ENCODE measurements at places on chromosomes 11 and 22.

- no peak for DNase-seq
These were observed 41.8 kb downstream of the TMPRSS5 start for GRCh38 chr11:113664069-113664980.

- DNase-seq: no peak
These were observed 89.7 kb downstream of the LARGE2 start for GRCh38 chr11:46012185-46012584.

DNA sequence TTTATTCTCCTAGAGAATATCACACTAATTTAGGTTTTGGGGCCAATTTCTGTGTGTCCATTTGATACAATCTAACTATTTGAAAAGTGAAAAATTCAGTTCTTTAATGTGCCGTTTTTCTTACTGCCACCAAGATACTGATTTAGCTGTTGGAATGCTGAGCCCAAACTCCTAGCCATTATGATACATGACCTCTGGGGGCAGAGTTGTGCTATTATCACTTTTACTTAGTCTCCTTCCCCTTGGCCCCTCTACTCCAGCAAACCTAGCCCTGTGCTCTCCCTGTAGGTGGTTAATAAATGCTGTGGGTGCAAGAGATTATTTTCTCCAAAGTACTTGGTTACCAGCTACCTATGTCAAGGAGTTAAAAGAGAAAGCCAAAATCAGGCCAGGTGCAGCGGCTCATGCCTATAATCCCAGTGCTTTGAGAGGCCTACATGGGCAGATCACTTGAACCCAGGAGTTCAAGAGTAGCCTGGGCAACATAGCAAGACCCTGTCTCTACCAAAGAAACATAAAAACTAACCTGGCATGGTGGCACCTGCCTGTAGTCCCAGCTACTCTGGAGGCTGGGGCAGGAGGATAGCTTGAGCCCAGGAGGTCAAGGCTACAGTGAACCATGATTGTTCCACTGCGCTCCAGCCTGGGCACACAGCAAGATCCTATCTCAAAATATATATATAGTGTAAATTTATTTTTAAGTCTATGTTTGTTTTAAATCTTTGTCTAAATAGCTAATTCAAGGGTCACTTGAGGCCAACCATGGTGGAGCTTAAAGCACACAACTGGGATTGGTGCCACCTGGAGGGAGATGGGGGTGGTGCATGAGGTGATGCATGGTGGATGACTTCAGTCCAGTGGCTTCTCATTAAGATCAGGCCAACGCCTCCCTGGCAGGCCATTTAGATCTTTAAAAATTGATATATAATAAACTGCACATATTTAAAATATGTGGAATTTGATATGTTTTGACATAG lies 193.2 kb upstream of the PLET1 start:
- DNase-seq: peak; percentile 15

DNA sequence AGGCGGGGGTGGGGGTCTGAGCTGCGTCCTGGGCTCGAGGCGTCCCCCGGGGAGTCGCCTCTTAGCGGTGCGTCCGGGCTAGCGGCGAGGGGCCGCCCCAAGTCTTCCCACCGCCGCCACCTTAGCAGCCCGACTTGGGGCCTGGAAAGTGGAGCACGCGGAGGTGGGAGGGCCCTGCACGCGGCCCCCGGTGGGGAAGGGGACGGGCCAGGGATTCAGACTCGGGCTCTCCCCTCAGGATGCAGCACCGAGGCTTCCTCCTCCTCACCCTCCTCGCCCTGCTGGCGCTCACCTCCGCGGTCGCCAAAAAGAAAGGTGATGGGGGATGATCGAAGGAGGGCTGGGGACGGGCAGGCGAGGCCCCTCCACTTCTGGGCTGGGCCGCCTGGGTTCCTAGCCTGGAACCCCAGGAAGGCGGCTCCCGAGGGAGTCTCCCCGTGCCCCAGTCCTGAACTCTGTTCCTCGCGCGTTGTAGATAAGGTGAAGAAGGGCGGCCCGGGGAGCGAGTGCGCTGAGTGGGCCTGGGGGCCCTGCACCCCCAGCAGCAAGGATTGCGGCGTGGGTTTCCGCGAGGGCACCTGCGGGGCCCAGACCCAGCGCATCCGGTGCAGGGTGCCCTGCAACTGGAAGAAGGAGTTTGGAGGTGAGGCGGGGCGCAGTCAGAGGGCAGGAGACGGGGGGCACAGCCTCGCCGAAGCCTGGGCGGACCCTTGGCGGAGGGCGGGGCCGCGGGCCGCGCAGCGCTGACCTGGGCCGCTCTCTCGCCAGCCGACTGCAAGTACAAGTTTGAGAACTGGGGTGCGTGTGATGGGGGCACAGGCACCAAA lies 563 bp downstream of the MDK start:
- no peak for DNase-seq

DNA sequence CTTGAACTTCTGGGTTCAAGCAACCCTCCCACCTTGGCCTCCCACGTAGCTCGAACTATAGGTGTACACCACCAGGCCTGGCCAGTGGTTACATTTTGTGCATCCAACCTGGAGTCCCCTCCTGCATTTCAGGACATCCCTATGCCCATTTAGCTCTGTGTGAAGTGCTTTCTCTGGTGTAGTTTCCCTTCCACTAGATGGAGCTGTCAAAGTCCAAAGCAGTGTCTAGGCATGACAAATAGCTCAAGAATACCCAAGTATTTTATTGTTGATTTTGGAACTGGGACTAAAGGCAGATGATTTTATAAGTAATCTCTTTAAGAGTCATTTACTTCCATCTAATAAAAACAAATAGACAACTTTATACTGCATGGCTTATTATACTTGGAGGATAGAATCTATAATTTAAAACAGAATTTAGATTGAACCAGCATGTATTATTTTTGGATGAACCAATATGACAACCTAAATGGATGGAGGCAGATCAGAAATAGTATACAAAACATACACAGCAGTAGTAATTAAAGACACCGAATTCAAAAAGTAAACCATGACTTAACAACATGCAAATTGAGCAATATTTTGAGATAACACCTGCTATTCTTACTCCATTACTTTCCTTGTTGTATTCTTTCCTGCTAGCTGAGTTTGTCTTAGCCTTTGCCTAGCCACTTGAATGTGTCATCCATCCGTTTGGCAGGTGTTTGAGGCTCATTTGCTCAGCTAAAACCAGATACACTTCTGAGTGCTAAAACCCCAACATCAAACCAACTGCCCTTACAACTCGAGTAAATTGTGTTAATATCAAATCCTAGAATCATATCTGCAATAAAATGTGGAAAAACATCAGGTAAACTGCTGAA lies 37.7 kb downstream of the EIF4ENIF1 start:
- no peak for DNase-seq

DNA sequence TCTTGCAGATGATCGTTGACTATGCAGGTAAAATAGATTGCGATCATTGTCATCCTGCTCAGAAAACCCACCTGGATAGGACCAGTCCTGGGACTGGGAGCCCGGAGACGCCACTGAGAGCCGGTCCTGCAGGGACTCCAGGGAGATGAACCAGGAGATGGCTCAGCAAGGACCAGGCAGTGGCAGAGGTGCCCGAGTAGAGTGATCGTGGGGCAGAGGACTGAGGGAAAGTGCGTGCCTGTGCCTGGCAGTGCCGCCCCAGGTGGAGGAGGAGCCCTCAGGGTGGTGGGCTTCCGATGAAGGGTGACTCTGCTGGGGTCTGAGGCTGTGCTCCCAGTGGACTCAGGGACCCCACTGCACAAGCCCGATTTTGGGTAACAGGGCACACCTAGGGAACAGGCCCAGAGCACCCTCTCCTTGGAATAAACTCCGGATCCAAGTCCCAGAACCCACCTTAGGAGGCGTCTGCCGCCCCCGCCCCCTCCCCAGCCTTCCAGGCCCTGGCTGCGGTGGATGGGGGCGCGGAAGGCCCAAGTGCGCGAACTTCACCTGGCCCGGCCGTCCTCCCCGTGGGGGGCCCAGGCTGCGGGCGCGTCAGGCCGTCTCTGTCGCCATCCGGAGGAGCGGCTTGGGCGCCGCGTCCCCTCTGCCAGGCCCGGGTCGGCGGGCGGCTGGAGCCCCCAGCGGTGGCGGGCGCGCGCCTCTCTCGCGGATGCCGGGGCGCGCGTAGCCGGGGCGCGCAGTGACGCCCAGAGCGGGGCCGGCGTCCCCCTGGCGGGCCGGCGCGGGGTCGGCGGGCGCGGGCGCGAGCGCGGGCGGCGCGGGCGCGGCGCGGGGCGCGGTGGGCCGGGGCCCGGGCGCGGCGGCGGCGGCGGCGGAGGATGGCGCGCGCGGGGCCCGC lies 1338.8 kb downstream of the BRD1 start:
- no peak for DNase-seq

DNA sequence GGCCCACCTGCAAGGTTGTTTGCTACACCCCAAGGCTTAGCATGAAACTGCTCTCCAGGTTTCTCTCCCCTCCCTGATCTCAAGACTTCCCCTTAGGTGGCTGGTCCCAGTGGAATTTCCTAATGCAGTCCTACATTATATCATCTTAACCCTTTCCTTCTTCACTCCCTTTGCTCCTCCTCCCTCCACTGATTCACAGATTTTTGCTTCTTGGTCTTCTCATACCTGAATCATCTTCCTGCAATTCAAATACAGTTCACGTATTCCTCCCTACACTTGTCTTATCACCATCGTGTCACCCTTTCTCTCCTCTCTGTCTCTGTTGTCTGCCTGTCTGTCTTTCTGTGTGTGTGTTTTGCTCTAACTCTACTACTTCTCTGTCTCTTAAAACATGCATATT lies 17.0 kb downstream of the MMP10 start:
- DNase-seq: no peak

- no peak for DNase-seq
These were observed 268.1 kb downstream of the BUD13 start for GRCh38 chr11:116504541-116505297.

DNA sequence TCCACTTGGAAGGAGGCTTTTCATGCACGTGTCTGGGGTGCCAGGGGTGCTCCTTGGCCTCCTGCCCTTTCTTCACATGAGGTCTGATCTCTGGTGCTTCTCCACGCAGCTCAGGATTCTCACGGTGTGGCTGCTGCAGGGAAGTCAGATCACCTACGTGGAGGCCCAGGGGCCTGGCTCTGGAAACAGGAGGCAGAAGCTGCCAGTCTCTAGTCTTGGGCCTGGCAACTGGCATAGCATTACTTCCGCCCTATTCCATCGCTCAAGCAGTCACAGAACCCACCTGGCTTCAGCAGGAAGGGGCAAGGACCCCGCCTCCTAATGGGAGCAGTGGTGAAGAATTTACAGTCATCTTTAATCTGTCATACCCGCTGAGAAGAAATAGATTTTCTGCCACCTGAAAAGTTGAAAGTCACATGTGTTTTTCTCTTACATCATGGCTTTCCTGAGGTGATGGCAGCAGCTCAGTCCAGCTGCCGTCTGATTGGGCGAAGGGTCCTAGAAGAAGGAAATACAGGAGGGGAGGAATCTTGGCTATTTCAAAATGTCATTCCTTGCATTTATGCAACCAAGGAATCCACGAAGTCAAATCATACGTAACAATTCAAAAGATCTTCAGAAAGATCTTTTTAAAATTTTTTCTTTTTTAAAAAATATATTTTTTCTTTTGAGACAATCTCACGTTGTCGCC lies 50.1 kb upstream of the DKK3 start:
- DNase-seq: no peak

GRCh38 chr11:110076371-110076965 lies 16.7 kb upstream of the ZC3H12C start:
- no peak for DNase-seq

GRCh38 chr11:118152552-118153471 lies at the start of gene SCN4B:
Gene SCN4B (minus strand): TSS chr11:118152823. CDS start chr11:118152673, 150 bp downstream.
- no peak for DNase-seq

GRCh38 chr11:119608781-119609180 lies 120.2 kb downstream of the NECTIN1 start:
- no peak for DNase-seq

GRCh38 chr11:60343094-60343704 lies 16.1 kb downstream of the MS4A6E start:
- DNase-seq: no peak

GRCh38 chr11:76062733-76063132 lies 143.6 kb downstream of the WNT11 start:
- DNase-seq: no peak

- DNase-seq: no peak
These were observed 899.2 kb upstream of the API5 start for GRCh38 chr11:42412590-42412989.

GRCh38 chr11:15690320-15690719 lies 575.6 kb downstream of the INSC start:
- no peak for DNase-seq

- DNase-seq: no peak
These were observed 68.2 kb upstream of the ISX start for GRCh38 chr22:34997633-34998299.

GRCh38 chr11:73270855-73271477 lies 1.2 kb upstream of the P2RY6 start:
- no peak for DNase-seq

GRCh38 chr11:24253237-24253760 lies 243.6 kb upstream of the LUZP2 start:
- DNase-seq: no peak

DNA sequence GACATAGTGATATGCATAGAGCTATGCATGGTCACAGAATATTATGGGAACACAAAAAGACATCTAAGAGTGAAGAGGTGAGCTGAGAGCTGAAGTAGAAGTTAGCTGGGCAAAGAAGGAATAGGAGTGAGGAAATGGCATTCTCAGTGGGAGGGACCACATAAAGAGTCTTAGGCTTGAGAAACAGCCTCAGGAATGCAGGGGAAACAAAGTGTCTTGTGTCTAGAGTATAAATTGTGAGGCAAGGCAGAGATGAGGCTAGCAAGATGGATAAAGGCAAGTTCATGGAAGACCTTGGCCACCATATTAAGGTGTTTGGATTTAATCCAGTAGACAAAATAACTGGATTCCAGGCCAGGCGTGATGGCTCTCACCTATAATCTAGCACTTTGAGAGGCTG lies 40.6 kb upstream of the CRTAM start:
- DNase-seq: no peak

GRCh38 chr11:1180947-1181391 lies 23.2 kb downstream of the MUC5AC start:
- no peak for DNase-seq

GRCh38 chr22:41979423-41980250 lies 10.4 kb downstream of the SEPTIN3 start:
- DNase-seq: no peak

GRCh38 chr11:19389787-19390303 lies 149.1 kb upstream of the E2F8 start:
- no peak for DNase-seq

DNA sequence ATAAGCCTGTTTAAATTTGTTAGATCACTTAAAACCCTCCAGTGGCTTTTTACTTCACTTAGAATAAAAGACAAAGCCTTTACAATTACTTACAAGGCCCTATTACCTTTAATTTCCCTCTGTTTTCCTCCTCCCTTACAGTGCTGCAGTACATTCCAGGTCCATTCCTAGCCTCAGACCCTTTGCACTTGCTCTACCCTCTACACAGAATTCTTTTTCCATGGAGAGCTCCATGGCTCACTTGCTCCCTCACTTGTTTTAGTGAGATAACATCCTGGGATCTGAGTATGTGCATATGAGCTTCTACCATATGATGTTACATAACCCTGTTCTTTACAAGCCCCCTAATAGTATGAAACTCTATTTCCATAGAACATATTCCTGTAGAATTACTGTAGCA lies 24.4 kb downstream of the ZNF214 start:
- no peak for DNase-seq

Data from stimulated activated CD4-positive, alpha-beta T cell treated with anti-CD3 and anti-CD28 coated beads, Interleukin-15, amount 100 ng/mL, for 48 hours (primary cell).